ENCODE measurements at places on chromosomes 16 and 17.

DNA sequence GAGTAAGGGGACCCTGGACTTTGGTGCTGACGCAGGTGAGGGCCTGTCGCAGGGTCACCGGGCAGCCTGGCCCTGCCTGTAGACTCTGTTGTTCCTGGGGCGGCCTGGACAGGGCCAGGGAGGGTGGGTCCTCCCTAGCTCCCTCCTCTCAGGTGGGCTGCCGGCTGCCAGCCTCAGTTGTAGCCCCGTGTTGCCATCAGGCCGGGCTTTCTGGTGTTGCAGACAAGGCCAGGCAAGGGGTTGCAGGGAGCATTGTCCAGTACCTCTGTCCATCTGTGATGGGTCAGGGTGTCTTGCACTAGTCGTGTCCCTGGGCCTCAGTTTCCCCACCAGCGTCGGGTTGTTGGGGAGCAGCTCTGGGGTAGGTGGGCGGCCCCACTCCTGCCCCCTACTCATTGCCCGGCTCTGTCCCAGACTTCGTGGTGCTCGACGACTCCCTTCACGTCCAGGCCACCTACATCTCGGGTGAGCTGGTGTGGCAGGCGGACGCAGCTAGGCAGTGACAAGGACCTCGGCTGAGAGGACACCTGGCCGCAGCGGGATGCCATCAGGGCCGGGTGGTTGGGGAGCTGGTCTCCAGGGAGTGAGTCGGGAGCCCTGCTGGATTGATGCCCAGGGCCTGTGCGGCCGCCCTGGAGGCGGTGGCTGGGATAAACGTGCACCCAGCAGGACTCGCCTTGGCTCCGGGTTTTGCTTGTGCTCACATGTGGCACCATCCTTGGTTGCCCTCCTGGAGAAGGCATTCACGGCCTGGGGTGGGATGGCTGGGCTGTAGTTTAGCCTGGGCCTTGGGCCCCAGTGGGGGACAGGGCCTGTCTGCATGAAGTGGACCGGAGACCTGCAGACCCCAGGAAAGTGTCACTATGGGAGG lies 1.9 kb downstream of the CEMP1 start:
- DNase-seq: no peak

DNA sequence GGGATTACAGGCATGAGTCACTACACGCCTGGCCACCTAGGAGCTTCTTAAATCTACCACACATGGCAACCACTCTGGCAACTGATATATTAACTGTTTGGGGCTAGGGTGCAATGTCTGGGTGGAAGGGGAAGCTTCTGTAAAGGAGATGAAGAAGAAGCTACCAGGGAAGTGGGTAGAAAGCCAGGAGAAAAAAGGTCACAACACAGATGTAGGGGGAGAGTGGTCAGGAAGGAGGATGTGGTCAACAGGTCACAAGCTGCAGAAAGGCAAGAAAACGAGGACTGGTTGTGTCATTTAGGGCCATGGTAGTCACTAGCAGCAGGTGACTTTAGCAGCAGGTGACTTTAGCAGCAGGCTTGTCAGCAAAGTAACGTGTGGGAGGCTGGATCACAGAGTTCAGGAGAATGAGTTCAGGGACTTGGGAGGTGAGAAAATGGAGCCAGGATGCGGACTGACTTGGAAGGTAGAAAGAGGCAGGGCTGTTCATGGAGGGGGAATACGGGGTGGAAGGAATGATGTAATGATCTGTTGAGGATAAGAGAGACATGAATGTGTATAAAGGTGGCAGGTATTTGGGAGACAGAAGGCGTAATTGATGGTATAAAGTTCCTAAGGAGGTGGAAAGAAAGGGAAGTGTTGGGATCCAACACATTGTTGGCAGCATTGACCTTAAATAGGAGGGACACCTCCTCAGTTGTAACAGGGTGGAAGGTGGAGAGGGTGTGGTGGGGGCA lies 16.3 kb upstream of the WFIKKN2 start:
- no peak for DNase-seq

DNA sequence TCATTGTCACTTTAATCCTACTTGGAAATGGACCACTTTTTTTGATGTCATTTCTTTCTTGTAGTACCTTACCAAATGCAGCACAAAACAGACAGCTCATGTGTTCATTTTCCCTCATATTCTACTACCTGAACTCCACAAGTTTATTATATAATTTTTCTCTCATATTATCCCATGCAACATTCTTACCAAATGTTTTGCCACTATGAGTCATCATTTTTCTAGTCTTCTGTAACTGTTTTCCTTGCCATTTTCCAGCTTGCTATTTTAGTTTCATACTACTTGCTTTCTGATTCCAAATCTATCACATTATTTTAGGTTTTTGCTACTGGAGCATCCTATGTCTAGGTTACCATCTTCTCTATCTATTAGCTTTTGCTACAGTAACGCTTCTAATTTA lies 332.7 kb downstream of the ZFHX3 start:
- no peak for DNase-seq

- DNase-seq: no peak
Observed at GRCh38 chr17:9169116-9169515, 147.8 kb downstream of the NTN1 start.

DNA sequence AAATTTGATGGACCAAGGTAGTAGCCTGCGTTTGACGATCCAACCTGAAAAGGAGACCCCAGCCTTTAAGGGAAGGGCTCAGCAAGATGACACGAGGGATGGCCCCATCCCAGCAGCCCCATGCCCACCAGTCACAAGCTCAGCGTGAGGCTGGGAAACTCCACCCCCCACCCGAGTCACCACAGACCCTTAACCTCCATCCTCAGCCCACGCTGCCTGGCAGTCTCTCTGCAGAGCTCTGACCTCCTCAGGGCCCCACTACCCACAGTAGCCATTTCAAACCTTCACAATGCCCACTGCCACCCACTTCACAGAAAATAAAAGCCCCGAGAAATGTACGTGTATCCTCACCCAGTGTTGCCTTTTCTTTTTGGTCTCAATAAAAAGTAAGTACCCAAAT lies 18.7 kb downstream of the USP36 start:
- DNase-seq: no peak

DNA sequence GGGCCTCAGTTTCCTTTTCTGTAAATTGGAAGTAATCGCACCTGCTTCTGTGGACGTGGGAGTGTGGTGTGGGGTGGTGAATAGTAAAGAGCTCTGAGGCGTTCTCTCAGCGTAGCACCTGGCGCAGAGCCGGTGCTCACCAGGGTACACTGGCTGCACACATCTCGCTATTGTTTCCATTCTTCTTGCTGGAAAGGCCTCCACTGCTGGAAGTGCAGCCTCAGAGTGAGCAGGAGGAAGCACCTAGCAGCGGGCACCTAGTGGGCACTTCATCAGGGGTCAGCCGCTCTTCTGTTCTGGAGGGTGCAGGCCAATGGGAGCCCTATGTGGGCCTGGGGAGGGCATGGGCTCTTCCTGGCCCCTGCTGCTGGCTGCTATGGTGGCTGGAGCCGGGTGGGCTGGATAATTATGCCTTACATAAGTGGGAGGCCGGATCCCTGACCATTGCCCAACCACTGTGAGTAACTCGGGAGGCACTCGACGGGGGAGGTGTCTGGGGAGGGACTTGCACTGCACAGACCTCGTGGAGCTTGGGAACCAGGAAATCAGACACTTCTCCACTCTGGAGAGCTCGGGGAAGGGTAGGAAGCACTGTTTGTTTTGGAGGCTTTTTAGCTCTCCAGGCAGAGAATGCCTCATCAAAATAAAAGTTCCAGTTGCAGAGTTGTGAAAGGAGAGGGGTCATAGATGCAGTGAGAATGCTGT lies 1.7 kb downstream of the MAP2K3 start:
- no peak for DNase-seq

DNA sequence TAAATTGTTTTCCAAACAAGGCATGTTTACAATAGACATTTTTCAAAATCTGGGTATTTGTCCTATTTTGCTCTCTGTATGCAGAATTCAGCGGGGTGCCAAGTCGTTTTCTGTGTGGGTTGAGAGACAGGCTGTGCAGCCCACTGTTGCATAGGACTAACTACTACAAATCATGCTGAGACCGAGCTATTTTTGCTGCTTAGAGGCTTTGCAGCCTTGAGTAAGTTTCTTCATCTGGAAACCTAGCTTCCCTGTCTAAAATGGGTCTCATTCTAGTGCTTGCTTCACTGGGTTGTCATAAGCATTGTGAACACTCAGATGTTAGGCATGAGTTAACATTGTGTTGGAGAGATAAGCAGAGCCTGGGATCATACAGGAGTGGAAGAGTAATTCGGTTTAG lies 1.3 kb downstream of the PRPSAP2 start:
- DNase-seq: no peak

GRCh38 chr16:70653809-70654771 lies 7.7 kb downstream of the IL34 start:
- peak; percentile 36 for DNase-seq

DNA sequence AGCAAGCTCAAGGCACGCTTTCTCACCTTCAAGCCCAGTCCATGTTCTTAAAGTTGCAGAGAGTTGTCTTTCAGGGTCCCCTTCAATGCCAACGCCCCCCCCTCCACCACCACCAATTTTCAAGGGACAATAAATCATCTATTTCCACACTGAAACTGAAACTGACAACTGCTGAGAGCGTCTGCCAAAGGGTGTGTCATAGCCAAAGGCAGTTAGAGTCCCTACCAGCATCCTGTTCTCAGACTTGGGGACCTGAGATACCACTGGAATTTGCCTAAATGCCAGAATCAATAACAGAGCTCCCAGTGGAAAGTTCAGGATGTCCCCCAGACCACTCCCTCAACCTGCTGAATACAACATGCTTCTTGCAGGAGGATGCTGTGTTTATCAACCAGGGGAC lies 133.2 kb upstream of the SOX9 start:
- DNase-seq: no peak

GRCh38 chr16:61814726-61815347 lies 221.4 kb downstream of the CDH8 start:
- no peak for DNase-seq

GRCh38 chr17:4513113-4514032 lies 14.7 kb downstream of the SPNS2 start:
- no peak for DNase-seq

GRCh38 chr16:17471719-17472461 lies 1.1 kb upstream of the XYLT1 start:
- DNase-seq: no peak

DNA sequence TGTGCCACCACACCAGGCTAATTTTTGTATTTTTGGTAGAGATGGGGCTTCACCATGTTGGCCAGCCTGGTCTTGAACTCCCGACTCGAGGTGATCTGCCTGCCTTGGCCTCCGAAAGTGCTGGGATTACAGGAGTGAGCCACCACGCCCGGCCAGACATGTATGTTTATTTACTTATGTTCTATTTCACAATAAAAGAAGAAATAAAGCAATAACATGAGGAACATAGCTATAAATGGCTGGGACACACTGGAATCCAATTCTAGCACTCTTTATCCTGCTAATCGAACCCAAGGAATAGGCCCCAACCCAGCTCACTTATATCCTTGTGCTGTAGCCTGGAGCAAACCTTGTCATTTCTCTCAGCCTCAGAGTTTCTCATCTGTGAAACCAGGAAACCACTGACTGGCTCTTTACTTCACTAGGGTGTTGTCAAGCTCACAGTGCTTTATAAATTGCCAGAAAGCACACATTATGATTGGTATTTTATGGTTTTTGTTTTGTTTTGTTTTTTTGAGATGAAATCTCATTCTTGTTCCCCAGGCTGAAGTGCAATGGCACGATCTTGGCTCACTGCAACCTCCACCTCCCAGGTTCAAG lies 4.3 kb upstream of the ODAD4 start:
- no peak for DNase-seq

DNA sequence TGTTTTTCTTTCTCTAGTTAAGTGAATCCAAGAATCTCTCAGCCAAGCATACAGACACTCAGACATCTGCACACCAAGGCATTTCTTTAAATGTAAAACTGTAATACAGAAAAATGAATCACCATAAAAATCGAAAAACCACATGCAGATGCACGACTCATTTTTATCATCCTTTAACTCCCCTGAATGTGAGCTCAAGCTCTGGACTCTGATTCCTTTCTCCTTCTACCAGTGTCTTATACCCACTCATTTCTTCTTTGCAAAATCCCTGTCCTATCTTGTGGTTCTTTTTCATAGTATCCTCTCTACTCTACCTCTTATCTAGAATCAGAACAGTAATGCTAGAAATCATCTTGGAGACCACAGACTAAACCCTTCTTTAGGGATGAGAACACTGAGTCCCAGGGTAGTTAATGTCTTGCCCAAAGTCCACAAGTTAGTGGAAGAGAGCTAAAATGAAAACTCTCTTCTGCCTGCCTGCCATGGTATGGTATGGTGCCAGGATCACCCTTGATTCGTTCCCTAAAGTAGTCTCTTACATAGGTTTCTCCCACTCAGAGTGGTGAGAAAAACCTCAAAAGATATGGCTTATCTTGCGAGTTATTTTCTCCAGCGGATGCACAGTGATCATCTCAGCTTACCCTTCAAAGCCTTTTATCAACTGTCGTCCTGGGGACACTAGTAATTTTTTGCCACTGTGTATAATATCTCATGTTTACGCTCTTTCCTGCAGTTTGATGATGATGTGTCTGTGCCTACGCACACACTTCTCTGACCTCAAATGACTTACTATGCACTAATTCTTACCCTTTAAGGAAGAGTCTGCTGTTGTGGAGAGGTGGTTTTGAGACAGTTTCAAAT lies 30.2 kb downstream of the BRD7 start:
- DNase-seq: no peak

GRCh38 chr17:82449131-82449882 lies 1.2 kb downstream of the CYBC1 start:
- DNase-seq: no peak

DNA sequence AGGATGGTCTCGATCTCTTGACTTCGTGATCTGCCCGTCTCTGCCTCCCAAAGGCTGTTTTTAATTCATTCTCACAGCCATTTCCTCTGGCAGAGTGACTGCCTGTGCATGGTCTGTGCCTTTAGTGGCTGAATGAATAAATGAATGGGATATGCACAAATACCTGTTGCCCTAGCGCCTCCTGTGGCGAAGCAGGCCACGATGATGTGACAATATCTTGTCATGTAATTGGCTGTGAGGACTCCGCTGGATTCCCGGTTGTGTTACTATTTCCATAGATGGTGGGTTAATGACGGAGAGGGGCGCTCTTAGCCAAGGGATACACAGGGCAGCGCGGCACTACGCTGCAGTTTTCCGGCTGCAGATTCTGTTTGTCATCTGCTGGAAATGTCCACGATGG lies 26.8 kb upstream of the ENDOV start:
- no peak for DNase-seq

- no peak for DNase-seq
Observed at GRCh38 chr16:89168381-89169189, 3.0 kb upstream of the CDH15 start.

DNA sequence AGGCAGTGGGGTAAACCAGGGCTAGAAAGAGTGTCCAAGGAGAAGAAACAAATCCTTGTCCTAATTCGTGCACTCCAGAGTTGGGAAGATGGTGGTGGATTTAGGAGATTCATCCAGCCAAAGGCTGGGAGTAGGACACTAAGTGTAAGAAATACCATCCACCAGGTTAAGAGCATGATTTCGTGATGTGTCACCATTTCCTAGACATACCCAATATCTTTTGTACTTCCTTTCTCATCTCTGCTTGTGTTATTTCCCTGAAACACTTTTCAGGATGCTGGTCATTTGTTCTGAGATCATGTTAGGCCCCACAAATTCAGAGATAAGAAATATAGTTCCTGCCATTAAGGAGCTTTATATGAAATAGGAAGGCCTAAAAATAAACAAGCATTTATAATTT lies 106.3 kb upstream of the HLF start:
- no peak for DNase-seq
